ENCODE measurements at places on chromosomes 6 and 20.
A peak's percentile ranks its signal among the peaks of the same experiment; 100 is the strongest.

GRCh38 chr6:34897716-34898115 is 8.7 kb downstream of the ANKS1A start:
- DNase-seq, result no peak

DNA sequence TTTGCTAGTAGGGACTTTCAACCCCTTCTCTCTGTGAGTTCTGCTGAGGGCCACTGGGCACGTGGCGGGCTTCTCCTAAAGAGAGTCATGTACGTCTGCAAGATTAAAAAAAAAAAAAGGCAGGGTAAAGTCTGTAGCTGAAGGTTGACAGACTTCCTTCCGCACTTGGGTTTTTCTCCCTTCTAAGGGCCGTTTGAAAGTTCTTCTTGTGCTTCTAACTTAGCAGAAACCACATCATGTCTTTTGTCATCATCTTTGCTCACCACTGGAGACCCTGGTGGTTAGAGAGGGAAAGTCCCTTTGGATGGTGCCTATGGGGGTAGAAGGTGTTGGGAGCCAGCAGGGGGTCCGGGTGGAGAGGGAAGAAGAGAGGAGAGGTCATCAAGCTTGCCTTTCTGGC is 31.4 kb downstream of the PRDM1 start:
- DNase-seq, result peak; percentile 88

GRCh38 chr6:62974452-62974851 is 236.8 kb upstream of the FKBP1C start:
- no peak for DNase-seq

DNA sequence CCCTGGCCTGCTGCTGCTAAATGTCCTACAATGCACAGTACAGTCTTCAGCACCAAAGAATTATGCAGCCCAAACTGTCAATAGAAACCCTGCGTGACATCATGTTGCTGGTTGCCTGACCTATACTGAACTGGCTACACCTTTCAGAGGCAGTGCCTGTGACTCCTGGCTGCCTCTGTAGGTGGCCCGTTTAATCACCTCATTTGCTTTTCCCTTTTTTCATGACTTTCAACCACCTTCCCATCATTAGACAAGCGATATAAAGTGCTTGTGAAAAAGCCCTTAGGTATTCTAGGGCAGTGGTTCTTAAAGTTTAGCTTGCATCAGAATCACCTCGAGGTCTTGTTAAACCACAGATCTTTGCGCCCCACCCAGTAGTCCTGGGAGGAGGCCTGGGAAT is 33.0 kb upstream of the RIPOR2 start:
- peak; percentile 54 for DNase-seq

GRCh38 chr6:134819236-134819635 is 130.7 kb downstream of the ALDH8A1 start:
- no peak for DNase-seq

GRCh38 chr6:18276610-18277236 is 12.4 kb upstream of the DEK start:
- no peak for DNase-seq

DNA sequence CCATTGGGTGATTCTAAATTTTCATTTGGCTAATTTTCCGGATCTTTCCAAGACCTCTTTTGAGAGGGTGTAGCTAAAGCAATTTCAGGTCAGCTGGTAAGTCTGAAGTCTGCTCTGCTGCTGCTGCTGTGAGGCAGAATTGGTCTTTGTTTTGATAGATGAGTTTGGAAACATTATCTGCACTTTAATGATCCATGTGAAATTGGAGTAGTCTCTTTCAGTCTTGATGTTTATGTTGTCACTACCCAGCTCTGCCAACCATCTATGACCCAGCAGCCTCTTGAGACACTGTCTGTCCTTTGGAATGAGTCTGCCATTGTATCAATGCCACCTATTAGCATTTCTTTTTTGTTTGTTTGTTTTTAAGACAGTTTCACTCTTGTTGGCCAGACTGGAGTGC is 44.1 kb downstream of the TXNDC5 start:
- no peak for DNase-seq

DNA sequence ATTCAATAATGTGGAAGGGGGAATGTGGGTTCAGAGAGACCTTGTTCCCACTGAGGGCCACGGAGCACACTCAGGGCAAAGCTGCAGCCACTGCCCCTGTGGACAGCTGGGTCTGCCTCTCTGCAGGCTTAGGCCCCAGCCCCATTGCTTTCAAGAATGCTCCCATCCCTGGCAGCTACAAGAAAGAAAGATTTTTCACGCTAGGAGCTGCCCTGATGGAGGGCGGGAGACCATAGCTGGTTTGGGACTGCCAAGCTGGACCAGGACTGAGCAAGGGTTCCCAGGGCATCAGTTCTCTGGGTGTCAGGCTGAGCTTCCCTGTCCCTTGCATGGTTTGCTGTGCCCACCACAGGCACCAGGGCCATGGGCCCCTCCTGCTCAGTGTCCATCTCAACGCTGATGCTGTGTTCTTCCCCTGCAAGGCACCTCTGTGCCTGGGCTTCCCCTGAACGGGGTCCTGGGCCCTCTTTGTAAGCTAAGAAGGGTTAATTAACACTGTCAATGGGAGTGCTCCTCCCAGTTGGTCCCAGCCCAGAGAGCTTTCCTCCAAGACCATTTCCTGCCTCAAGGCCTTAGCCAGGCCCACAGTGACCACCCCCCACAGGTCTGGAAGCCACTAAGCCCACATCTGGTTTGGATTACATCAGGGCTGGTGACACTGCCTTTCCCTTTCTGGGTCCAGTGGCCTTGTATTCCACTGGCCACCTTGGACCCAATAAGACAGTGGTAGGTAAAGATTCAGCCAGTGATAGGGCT is 8.4 kb downstream of the FOXS1 start:
- DNase-seq, result no peak

GRCh38 chr6:92864966-92865555 is 554.3 kb downstream of the EPHA7 start:
- DNase-seq, result no peak
